ENCODE measurements at places on chromosomes 7 and 10.

DNA sequence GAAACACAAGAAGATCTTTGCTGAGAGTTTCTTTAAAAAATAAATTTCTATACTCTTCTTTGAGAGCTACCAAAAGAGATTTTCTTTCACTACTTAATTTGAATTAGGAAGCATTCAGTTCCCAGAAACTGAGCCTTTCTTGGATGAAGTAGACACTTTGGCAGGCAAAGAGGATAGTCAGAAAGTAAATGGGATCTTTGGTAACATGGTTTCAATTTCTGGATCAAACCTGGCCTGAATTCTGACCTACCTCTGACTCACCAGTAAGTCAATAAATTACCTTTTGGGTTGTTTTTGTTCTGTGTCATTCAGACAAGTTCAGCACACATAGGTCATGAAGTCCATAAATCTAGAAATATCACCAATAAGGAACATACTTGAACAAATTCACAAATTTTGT lies 26.8 kb upstream of the CABCOCO1 start:
- no peak for DNase-seq

- DNase-seq: peak; percentile 95
Measured at GRCh38 chr10:73997787-73998622, at the start of gene VCL. TSS of gene VCL (plus strand) at chr10:73998116. CDS start at chr10:73998208, 92 bp downstream.

DNA sequence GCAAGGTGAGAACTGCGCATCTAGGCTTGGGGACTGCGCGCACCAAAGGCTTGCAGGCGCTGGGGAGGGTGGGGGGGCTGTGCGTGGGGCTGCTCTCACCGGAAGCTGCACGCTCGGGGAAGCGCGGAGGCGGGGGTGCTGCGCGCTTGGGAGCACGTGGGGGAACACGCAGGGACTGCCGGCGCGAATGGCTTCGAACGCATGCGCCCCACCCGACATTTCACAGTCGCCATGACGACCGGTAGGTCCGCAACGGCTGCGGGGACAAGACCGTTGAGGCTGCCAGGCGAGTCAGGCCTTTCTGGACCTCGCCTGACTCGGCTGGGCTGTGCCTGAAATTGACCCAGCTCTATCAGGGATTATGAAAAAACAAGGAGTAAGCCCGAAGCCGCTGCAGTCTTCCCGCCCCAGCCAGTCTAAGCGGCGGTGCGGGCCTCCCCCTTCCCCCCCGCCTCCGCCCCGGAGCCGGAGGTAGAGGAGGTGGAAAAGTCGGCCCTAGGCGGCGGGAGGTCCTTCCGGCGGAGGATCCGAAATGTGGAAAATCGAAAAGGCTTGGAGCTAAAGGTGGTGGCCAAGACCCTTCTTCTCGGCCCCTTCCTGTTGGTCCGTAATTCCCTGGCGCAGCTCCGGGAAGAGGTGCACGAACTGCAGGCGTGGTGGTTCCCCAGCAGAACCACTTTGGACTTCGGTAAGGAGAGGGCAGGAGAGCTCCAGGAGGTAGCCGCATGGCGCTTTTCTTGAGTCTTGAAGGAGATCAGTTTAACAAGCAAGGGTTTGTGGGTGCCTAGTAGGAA lies 34.9 kb upstream of the STEAP1 start:
- no peak for DNase-seq

- DNase-seq: no peak
Measured at GRCh38 chr7:151351967-151352366, 10.4 kb downstream of the NUB1 start.

GRCh38 chr10:119933179-119933578 lies 40.6 kb downstream of the SEC23IP start:
- DNase-seq: no peak

GRCh38 chr7:92968502-92968901 lies 132.1 kb upstream of the CDK6 start:
- no peak for DNase-seq
